Right atrium auricular region (tissue), 2 donors: ENCODE measurements at places on chromosomes 6 and 20.

- no peak for DNase-seq
These were observed 186.7 kb upstream of the PDE10A start for GRCh38 chr6:165849534-165850430.

DNA sequence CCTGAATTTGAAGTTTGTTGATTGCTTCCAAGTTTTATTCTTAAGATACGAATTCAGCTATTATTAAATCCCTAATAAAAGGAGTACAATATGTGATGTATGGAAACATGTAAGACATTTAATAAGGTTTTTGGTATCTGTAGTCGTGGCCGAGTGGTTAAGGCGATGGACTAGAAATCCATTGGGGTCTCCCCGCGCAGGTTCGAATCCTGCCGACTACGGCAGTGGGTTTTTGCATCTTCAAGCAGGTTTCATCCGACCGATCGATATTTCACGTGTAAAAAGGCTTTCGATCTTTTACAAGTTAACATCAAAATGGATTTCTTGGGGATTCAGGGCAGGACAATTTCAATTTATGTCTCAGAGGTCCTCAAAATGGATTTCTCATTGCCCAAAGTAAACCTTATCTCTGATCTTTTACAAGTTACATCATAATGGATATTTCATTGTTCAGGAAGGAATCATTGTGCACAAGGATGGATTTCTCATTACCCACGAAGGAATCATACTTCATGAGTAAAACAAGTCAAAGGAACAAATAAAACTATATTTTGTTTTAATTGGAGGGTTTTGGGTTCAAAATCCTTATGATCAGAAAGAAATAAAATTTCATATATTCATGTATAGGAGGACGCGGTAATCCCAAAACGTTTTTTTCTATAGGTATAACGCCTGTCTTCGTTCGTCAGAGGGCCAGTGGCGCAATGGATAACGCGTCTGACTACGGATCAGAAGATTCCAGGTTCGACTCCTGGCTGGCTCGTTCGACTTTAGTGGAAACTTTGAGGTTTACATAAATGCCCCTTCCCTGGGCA is 37.3 kb upstream of the BTN3A2 start:
- no peak for DNase-seq

- no peak for DNase-seq
These were observed 11.8 kb upstream of the SNRPC start for GRCh38 chr6:34745277-34746103.

DNA sequence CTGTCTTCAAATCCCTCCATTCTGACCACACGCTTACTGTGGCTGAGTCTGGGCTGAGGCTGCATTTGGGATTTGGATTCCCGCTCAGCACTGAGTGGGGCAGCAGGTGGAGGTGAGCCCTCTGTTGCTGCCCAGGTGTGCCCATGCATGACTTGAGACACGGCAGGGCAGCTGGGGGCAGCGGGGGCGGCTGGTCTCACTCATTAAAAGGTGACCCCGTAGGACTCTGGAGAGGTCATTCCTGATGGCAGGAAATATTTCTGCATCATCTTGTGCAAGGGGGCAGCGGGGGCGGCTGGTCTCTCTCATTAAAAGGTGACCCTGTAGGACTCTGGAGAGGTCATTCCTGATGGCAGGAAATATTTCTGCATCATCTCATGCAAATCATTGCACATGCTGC is 49.8 kb downstream of the SMOC2 start:
- no peak for DNase-seq

DNA sequence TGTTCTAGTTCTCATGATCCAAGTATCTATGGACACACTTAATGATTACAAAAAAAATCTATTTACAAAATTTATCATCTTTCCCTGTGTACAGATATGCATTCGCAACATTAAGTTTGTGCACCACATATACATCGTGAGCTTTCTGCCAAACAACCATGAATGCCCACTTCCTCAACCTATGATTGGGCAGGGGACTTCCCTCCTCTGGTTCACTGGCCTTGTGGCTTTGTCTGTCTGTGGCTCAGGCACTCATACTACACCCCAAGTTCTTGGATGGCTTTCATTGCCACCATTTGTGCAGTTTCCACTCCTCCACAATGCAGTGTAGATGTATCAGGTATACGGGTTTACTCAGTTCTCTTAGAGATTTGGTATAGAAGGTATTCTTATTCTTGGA is 74.9 kb downstream of the HS3ST5 start:
- DNase-seq: no peak
